ENCODE measurements at places on chromosomes 5 and 9.

DNA sequence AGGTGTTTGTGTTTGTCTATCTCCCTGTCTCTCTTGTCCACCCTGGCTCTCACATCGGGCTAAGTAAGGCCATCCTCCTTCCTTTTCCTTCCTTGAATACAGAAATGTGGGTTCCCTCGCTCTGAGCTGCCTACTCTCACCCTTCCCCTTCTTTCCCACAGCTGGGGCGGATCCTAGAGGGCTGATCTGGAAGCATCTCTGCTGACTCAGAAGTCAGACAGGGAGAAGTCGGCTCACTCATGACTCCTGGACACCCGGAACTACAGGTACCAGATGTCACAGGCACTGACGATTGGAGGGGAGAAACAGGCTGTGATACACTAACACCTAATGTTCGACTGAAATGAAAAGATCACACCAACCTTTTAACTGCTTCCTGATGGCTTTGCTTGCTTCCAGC is 41.3 kb downstream of the PTPN3 start:
- DNase-seq, result no peak

DNA sequence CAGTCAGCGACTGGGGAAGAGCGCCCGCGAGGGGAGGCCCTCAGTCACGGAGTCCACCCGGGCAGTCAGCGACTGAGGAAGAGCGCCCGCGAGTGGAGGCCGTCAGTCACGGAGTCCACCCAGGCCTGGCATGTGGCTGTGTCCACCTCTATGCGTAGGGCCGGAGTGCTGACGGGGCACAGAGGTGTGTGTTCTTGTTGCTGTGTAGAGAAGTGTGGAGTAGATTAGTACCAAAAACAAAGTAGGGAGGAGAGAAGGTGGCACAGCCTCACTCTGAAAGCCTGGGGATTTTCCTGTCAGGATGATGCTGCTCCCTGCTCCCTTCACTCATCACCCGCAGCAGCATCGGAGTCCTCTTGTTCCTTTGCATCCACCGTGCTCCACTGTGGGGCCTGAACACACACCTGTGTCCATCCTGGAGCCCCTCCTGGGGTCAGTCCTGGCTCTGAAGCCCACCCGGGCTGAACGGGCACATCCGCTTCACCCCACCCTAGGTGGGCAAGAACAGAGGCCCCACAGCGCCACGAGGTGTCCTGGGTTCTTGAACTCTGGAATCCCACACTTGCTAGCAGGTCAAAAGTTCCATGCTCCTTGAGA is 37.9 kb downstream of the AHRR start:
- no peak for DNase-seq

DNA sequence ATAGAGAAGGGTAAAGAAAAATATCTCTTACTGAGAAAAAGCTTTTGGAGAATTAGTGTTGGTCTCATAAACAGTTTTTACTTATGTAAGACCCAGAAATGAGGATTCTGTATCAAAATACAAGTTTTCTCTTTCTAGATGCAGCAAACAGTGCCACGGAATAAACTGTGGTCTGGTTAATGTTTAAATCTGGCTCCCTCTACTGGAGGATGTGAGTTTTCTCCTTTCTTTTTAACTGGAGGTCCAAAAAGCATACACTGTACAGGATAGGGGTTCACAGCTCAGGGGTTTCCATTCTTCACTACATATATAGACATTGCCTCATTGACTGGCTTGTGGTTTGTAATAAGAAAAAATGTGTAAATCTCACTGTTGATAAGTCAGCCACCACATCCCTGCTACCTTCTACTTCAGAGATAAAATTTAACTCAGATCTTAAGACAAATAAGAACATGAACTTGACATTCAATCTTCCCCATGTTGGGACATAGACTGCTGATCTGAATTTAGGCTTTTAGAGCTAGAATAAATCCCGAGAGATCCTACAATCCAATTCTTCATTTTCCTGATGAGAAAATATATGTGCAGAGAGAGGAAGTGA is 98.9 kb downstream of the CFAP95 start:
- peak; percentile 82 for DNase-seq

DNA sequence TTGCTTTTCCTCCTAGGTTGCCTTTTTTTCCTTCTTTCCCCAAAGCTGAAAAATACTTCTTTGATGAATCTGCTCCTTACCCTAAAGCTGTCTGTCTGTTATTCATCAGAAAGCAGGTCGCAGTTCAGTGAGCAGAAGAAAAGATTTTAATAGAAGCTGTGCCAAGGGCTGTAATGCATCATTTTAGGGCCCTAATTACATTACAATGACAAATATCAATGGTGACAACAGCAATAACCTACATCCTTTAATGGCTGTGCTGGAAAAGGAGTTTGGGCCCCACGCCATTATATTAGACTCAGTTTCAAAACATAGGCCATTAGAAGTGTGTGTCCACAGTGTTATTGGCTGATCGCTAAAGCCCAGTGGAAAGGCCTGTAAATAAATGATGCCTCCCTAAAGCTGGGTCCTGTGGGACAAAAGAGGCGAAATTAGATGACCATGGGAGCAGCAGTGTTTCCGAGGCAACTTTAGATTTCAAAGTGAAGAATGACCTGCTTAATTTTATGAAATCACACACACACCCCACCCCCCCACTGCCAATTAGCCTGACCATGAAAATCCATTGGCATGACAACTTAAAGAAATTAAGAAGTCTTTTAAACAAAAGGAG is 38.4 kb downstream of the TLE4 start:
- no peak for DNase-seq

GRCh38 chr5:101942321-101942882 is 353.7 kb downstream of the SLCO4C1 start:
- DNase-seq, result peak; percentile 13

- DNase-seq, result no peak
Observed at GRCh38 chr5:38543074-38543473, 13.4 kb downstream of the LIFR start.

- no peak for DNase-seq
Observed at GRCh38 chr5:59346982-59347381, 546.5 kb downstream of the PDE4D start.

- DNase-seq, result peak; percentile 18
Observed at GRCh38 chr5:31531543-31531887, 378 bp downstream of the DROSHA start.

DNA sequence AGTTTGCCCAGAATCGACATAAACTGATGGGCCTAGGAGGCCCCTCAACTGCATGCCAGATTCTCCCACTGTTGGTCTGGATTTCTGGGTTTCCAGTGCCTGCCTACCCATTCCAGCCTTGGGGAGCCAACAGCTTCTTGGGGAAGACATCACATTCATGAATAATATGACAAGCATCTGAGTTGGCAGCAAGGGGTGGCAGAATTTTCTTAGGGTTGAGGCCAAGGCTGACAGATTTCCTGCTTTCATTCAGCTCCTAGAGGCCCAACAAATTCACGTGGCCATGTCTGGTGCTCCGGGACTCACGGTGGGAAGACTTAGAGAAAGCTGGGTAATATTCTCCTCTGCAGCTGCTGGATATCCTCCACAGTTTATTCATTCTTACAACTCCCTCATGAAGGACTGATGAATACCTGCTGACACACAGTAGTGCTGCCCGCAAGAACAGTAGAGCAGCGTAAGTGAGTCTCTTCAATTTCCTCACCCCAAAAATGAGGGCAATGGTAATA is 305.0 kb upstream of the TNC start:
- DNase-seq, result no peak

DNA sequence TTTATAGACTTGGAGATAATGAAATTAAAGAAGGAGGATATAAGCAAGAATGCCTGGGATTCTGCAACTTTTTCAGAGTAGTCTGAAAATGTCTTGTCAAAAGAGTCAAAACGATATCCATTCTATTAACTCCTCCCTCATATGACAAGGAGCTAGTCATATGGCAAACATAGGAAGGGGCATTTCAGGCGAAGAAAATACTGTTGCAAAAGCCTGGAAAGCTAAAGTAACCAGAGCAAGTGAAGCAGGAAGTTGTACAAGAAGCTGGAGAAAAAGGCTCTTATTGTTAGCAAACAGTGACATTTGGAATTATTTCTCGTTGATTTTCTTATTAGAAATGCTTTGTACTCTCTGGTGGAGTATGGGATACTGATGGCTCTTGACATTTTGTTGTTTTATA is 94.0 kb upstream of the PTPRD start:
- no peak for DNase-seq

GRCh38 chr5:139671096-139671841 is 23.1 kb downstream of the CXXC5 start:
- DNase-seq, result peak; percentile 43

DNA sequence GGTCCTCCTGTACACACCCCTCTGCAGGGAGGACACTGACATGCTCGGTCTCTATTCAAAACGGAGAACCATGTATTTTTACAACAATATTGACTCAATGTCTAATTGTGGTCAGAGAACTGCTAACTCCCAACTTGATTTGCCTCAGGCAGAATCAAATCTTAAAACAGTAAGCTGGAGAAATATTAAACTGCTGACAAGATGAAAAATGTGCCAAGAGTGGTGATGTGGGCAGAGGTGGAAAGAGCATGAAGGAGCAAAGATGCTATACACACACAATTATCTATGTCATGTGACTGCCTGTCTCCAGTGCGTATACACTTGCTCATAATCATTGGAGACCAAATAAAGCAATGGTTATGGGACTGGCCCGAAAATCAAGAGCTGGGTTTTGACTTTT is 556.1 kb upstream of the ZNF608 start:
- DNase-seq, result no peak

DNA sequence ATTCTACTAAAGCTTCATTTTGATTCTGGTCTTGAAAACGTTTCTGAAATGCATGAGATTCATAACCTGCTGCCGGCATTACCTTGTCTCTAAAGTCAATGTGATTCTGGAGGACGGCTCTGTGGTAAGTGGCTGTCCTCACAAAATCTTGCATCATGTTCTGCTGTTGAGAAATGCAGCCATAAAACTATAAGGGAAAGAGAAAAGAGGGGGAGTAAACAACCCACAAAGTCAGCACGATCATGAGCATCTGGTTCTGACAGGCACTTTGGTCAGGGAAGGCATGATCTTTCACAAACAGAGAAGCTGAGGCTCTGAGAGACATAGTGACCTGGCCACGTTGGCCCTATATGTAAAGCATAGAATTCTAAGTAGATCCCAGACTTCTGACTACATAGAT is 168.9 kb upstream of the PUM3 start:
- no peak for DNase-seq

GRCh38 chr5:64190562-64191306 is 25.1 kb downstream of the RNF180 start:
- no peak for DNase-seq

- DNase-seq, result no peak
Observed at GRCh38 chr5:68147659-68148058, 67.9 kb upstream of the PIK3R1 start.

GRCh38 chr5:42960506-42960905 is 79.6 kb downstream of the ANXA2R start:
- no peak for DNase-seq

GRCh38 chr5:169426784-169427183 is 125.8 kb upstream of the SLIT3 start:
- no peak for DNase-seq

DNA sequence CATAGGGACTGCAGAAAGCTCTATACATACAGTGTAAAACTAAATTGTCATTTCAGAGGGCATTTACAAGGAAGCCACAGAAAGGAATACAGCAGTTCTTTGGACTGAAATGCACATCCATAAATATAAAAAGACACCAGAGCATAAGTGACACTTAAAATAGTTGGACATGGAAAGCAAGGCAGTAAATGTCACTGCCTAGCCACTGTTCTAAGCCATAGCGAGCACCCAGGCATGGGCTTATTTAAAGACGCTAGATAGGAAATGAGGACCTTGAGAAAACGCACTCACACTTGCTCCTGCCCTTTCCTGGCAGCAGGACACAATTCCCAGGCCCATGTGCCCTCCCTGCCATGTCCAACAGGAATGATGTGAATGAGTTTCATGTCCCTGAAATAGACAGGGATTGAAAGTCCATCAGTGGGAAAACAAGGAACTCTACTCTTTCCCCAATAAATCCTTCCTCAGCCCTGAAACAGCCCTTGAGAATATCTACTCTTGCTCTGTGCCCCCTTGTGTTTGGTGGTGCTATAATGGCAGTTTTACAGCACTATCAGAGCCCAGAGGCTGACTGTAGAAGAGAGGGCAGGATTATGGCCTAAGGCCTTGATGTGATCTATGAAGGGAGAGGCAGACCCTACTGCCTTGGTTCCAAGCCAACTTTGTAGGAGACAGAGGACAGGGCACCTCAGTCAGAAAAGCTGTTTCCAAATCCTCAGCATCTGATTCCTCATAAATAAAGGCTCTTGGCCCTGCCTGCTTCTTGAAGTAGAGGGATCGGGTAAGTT is 182.9 kb downstream of the SAXO1 start:
- no peak for DNase-seq

DNA sequence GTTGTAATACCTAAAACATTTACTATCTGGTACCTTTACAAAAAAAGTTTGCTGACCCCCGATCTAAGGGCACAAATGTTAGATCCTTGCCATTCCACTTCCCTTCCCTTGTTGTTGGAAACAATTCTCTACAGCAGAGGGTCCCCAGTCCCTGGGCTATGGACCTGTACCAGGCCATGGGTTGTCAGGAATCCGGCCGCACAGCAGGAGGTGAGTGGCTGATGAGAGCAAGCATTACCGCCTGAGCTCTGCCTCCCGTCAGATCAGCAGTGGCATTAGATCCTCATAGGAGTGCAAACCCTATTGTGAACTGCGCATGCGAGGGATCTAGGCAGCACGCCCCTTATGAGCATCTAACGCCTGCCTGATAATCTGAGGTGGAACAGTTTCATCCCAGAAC is 248.5 kb downstream of the AP3B1 start:
- DNase-seq, result no peak

- DNase-seq, result peak; percentile 5
Observed at GRCh38 chr5:6408627-6409446, 30.5 kb upstream of the MED10 start.
